Uterus (tissue), 4 donors: ENCODE measurements at places on chromosomes 6 and 20. TPM values are rescaled to one million over a fixed set of nuclear protein-coding genes. Genes with fewer than 3 reads are reported as not detected.
A peak's percentile ranks its signal among the peaks of the same experiment; 100 is the strongest.

The AKAP12 gene
- 218 TPM for total RNA-seq

The NFATC2 gene
- total RNA-seq, result 36.4 TPM

DNA sequence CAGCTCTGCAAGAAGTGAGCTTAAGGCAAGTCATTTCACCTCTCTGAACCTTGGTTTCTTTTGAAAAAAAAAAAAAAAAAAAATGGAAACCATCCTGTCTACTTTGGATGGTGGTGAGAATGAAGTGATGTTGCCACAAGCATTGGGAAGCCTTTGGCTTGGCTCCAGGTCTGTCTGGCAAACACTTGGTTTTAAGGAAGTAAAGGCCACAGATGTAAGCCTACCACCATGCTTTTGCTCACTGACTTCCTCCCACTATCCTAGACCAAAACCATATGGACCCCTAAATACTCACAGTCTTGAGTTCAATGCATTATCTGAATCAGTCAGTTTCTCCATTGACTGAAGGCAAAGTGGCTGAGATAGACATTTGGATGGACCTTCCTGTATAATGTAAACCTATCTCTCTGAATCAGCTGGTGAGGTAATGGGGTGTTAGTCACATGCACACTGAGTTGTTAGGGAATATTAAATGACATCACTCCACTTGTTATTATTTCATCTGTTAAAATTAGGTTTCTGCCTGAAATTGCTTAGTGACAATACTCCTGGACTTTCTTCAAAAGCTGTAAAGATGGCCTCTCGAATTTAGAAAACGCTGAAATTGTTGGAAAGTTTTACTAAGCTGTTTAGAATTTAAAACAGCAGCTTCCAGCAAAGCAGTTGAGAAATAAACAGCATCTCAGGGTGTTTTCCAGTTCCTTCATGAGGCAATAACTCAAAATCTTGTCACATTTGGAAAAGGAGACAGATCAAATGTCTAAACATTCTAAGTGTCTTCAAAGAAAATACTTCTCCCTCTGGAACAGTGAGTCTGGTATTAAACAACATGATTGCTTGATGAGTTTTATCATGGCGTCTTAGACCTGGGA lies 833.5 kb downstream of the DHX35 start:
- peak; percentile 57 for DNase-seq

- DNase-seq, result no peak
Observed at GRCh38 chr20:3606021-3606420, 57.2 kb downstream of the GFRA4 start.

DNA sequence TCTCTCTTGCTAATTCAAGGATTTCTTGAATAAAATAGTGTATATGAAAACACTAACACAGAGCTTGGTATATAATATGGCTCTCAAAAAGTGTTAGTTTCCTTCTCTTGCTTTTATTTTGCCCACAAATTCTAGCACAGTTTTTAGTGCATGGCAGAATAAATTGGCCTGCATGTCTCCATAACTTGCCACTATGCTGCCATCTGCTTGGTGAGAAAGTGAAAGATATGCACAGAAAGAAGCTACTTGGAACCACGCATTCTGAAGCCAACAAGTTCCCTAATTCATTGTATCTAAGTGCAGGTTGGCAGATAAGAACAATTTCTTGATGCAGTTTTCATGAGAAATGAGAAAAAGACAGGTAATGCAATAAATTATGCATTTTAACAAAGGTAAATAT lies 101.2 kb downstream of the EPHA7 start:
- DNase-seq, result no peak

- DNase-seq, result no peak
Observed at GRCh38 chr20:5031206-5031557, 29.9 kb upstream of the SLC23A2 start.

GRCh38 chr6:89368107-89368506 lies 15.6 kb upstream of the UBE2J1 start:
- peak; percentile 68 for DNase-seq

GRCh38 chr6:131807644-131808459 lies at the start of gene ENPP1:
Gene ENPP1 (plus strand): TSS chr6:131808020. CDS start chr6:131808036, 16 bp downstream.
- peak; percentile 76 for DNase-seq

GRCh38 chr6:40832691-40833090 lies 206.3 kb downstream of the UNC5CL start:
- DNase-seq, result no peak

The KIF13A gene
- total RNA-seq, result 14.9 TPM

The NR2E1 gene
- total RNA-seq, result not detected

DNA sequence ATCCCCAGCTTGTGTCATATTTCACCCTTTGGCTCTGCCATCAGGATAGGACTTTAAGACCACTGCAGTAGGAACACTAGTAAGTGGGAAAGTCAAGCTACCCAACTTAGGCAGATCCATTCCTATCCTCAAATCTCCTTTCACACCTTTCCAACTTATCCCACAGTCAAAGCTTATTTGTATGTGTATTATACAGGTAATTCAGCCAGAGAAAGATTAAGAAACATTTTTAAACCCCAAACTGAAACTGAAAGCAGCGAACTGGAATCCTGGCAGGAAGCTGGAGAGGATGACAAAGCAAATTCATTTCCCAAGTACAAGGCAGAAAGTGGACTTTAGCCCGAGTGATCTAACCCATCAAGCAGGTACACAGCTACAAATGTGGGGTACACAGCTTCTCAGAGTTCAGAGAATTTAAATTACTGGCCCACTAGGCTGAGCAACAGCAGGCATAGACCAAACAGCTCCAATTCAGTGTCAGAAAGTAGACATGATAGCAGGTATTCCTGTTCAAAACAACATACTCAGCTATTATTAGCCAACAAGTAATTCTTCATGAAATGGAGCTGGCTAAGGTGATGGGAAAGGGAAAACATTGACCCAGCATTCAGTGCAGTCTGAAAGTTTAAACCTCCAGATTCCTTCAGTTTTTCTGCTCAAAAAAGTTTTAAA lies 39.1 kb downstream of the ILRUN start:
- peak; percentile 71 for DNase-seq

- no peak for DNase-seq
Observed at GRCh38 chr6:101386982-101387381, 6.5 kb upstream of the GRIK2 start.

DNA sequence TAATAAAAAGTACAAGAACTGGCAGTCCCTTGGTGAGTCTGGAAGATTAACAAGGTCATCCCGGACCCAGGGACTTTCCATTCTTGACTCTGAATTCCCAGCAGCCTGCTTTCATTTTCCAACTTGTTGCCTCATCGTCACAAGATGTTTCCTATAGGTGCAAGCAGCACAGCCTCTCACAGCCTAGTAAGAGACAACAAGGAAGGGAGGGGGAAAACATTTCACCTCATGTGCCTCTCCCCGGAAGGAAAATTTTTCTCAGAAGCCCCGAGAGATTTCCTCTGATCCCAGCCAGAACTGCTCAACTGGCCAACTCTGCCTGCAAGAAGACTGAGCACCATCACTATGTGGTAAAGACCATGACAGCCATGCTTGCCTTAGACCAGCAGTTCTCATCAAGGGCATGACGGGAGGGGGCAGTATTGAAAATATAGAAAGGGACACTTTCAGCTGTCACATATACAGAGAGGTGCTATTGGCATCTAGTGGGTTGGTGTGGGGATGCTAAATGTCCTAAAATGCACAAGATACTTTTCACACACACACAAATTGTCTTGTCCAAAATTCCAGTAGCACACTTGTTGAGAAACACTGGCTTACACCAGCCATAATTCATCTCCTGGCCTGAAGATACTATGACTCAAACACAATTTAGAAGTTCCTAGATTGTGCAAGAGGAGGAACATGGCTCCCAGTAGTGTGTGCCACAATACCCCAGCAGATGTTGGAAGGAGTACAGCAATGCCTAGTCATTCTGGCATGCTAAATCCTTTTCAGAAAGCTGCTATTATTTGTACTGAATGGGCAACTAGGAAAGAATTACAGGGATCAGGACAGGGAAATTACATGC lies 10.8 kb upstream of the WTAP start:
- DNase-seq, result peak; percentile 87

DNA sequence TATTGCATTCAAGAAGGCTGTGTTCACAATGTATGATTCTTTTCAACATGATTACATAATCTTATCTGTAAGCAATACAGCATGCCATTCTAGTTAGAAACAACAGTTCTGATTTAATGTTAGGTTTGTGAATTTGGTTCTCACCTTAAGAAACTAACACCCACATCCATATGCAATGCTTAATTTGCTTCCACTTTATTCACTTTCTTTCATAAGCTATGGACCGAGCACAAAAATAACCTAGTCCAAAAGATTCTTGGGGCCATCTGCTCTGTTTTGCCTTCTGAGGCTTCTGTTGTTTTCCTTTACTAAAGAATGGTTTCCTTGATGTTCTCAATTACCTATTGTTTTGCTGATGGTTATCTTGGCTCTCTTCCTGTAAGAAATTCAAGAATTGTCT lies 258.2 kb downstream of the EYS start:
- no peak for DNase-seq

The SOBP gene
- 2.6 TPM for total RNA-seq

- DNase-seq, result peak; percentile 87
Observed at GRCh38 chr6:44234101-44235025, 11.0 kb downstream of the SLC29A1 start.

- DNase-seq, result no peak
Observed at GRCh38 chr6:100573166-100573565, 108.4 kb upstream of the SIM1 start.

The NMBR gene
- not detected for total RNA-seq

DNA sequence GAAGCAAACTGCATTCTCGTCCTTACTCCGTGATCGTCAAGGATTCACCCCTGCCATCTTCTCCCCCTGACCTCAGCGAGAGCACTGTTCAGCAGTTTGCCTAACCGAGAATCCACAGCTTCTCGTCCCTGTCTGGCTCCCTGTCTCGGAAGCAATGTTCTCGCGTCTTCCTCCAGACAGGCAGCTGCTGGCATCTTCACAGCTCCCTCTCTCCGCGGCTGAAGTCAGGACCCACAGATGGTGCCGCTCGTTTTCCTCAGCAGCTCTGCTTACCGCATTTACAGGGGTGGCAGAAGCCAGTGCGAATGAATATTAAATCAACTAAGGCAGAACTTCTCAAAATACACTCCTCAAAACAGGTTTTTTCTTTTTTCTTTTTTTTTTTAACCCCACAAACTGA lies 18.9 kb upstream of the SLC22A2 start:
- no peak for DNase-seq

- no peak for DNase-seq
Observed at GRCh38 chr6:142926177-142926493, 18.8 kb downstream of the HIVEP2 start.

DNA sequence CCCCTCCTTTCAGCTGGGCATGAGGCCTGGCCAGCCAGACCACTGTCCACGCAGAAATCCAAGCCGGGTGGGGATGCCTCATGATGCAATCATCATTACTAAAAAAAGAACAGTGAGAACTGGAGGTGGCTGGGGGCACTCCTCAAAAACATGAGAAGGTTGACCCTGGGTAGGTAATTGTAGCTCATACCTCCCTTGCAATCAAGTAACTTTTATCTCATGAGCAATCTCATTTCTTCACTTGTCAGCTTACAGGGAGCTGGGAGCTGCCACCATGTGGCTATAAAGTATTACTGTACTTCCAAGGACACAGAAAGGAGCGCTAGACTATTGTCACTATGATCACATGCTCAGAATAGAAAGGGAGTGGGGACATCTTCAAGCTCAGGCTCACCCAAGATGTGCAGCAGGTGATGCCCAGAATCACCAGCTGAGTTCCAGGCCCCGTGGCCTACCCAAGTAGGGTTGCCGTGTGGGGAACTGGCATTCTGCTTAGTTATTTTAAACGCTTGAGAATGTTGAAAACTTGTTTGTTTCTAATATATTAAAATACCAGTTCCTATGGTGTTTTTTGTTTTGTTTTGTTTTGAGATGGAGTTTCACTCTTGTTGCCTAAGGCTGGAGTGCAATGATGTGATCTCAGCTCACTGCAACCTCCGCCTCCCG lies 3.0 kb upstream of the CDH26 start:
- DNase-seq, result no peak
